ENCODE measurements at places on chromosomes 16 and 17.

- no peak for DNase-seq
Observed at GRCh38 chr17:68468334-68468733, 11.0 kb upstream of the WIPI1 start.

- no peak for DNase-seq
Observed at GRCh38 chr17:58539698-58540097, 25.3 kb upstream of the MTMR4 start.

GRCh38 chr16:68643847-68644246, 1.3 kb upstream of the CDH3 start:
- DNase-seq = no peak

GRCh38 chr17:75102385-75102821, 7.4 kb upstream of the ARMC7 start:
- no peak for DNase-seq

DNA sequence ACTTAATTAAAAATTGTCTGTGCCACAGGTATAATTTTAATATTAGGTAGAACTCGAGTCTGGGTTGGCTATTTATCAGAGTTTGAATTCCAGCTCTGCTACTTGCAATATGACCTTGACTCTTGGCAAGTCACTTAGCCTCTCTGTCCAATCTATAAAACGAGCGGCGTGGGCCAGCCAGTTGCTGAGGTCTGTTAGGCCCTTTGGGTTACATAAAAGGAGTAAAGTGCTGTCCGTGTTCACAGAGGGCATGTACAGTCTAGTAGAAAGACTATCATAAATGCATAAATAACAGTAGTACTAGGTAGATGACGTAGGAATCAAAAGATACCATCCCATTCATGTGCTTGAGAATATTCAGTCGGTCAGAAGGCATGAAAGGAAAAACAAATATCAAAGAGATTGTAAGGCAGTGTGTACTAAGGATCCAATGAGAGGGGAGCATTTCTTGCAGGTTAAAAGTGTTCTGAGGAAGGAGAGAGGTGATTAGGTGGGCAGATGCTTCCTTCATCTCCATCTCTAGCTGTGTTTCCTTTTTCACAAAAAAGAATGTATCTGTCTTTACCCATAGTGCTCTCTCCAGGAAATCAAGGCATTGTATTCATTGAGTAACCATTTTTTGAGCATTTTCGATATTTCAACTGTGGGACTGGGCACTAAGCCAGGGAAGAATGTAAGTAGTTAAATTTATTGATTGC, 2.4 kb downstream of the TNRC6A start:
- DNase-seq = no peak

- DNase-seq = no peak
Observed at GRCh38 chr17:39219647-39220154, 6.0 kb downstream of the STAC2 start.

DNA sequence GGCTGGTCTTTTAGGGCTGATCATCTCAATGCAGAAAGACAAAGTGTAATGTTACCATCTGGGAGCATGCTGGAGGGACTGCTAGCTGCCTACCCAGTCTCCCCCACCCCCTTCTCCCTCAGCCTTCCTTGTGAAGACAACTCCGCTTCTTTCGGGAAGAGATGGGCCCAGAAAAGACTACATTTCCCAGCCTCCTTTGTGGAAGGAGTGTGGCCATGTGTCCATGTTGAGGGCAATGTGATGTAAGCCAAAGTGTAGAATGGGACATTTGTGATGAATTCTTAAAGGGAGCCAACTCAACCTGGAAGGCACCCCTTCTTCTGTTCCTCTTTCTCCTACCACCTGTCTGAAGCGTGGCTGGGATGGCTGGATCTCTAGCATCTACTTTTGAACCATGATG, 16.3 kb downstream of the ABCC12 start:
- no peak for DNase-seq

GRCh38 chr17:16886655-16887322, 85.1 kb downstream of the TNFRSF13B start:
- DNase-seq = no peak

- DNase-seq = no peak
Observed at GRCh38 chr17:70989280-70989679, 819.9 kb downstream of the KCNJ2 start.

GRCh38 chr17:44587339-44587738, 30.1 kb downstream of the FZD2 start:
- no peak for DNase-seq

DNA sequence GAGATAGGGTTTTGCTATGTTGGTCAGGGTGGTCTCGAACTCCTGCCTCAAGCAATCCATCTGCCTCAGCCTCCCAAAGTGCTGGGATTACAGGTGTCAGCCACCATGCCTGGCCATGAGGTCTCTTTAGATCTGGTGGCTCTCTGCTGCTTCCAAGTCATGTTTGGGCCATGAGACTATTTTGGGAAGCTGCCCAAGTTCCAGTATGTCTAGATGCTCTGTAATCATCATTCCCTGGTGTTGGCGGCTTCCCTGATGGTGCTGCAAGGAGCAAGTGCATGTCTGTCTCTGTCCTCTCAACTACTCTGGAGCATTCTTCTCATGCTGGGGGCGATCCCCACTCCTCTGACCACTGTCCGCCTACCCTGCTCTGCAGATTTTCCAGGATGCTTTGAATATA, 6.4 kb upstream of the ODF4 start:
- no peak for DNase-seq

- DNase-seq = peak; percentile 47
Observed at GRCh38 chr16:49620158-49620868, 235.6 kb downstream of the ZNF423 start.

DNA sequence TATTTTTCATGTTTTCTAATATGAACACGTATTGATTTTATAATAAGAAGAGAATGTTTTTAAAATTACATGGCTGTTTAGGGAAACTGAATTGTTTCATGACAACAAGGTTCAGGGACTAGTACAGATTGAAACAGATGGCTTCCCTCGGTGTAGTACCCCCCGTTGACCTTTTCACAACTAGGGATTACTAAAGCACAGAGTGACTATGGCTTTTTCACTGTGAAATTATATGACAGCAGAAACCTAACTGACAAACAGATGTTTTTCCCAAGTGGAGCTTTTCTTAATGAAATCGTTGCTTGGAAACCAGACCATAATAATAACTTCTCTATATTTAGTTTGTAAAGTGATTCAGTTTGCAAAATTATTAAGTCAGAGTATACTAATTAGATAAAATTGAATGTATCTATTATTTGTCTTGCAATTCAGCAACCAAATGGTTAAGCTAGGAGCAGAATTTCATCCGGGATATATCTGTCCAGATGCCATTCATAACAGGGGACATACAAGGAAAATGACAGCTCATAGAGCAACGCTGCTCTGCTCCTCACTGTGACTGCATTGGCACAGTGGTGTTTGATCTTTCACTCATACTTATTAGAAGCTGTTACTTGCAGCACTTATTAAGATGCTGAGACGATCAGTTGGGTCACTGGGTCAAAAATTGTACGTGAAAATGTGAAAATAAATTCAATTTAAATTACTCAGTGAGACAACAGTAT, 111.7 kb downstream of the TANGO6 start:
- no peak for DNase-seq

DNA sequence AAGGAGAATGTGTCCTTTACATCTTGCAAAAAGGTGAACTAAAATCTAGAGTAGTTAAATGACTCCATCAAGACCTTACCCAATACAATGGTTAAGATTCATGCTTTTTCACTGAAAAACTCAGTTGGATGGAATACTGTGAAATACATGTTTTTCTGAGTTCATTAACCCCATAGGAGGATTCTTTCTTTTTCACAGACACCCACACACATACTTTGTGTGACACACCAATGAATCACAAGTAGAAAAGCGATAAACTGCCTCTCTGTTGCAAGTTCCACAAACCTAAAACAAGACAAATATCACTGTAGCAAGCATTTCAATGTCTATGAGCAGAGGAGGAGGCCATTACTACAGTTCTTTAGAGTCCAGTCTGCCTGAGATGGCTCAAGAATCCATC, 258.8 kb upstream of the CDH5 start:
- DNase-seq = no peak

DNA sequence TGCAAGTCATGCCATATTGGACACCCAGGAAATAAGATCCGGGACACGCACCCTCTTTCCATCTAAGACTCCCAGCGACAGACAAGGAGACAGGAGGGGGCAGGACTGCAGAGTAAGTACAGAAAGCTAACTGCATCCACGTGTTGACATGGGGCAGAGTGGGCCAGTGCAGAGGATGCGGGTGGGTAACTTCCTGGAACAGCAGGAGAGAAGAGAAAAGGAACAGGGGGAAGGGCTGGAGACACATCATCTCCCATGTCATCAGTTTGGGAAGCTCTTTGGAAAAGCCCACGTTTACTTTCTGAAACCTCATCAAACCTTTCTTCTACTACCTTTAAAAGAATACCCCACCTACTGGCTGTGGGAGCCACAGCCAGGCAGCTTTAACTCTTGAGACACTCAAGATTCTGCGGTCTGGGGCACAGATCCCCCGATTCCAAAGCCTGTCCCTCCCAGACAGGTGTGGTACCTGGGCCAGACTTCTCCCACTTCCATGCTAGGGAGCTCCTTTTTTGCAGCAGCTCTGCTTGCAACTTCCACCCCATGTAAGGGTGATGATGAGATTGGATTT, 273.5 kb upstream of the RPL38 start:
- DNase-seq = no peak

GRCh38 chr17:42285346-42286050, 2.8 kb upstream of the STAT5A start:
- DNase-seq = no peak

- no peak for DNase-seq
Observed at GRCh38 chr17:72267601-72268000, 146.8 kb downstream of the SOX9 start.

DNA sequence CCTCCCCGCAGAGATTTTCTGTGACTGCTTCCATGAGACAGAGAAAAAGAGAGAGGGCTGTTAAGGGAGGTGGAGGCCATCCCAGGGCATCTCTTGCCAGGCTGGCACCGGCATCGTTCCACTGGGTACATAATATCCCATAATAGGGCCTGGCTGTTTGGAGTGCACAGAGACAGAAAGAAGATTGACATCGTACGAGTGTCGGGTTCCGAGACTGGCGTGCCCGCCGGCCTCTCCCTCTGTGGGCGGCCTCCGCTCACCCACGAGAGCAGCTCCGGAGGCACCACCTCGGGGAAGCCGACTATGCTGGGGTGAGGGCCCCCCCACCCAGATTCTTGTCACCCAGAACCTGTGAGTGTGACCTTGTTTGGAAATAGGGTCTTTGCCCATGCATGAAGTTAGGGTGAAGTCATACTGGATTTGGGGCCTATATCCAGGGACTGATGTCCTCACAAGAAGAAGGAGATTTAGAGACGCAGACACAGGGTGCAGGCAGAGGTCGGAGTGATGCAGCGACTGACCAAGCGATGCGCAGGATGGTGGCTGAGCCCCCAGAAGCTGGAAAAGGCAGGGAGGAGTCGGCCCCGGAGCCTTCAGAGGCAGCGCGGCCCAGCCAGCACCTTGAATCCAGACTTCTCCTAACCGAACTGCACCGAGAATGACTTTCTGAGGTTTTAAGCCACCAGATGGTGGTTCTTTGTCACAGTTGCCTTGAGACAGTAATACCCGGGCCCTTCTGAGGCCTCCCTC, 101.8 kb upstream of the CIBAR2 start:
- no peak for DNase-seq

GRCh38 chr17:1714980-1715802, 5.0 kb upstream of the TLCD2 start:
- DNase-seq = peak; percentile 42

DNA sequence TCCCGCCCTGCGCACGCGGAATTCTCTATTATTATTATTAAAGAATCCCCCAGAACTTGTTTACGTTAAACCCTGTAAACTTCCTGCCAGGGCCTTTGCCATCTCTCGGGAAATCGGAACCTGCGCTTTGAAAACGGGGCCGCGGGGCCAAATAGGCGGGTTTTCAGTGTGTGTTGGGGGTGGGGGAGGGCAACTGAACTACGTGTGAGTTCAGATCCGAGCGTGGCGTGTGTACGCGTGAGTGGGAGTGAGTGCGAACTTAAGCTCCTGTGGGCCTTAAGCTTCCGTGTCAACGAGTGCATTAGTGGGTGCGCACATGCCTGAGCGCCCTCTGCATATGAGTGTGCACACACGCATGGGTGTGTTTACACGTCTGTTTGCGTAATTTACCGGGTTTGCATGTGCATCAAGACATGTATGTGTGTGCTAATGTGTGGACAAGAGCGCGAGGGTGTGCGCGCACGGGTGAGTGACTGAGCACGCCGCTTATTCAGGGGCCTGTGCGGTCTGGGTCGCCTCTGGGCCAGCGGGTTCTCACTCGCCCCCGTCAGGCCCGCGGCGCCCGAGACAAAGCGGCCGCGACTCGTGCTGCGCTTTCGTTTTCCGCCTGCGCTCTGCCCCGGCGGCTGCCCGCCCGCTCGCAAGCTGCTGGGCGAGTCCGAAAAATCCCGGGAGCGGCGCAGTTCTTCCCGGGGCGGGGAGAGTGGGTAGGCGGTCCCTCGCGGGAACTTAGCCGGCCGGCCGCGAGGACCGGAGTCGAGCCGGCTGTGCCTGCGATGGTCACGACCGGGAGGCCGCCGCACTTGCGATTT, 1.2 kb upstream of the FOXF1 start:
- no peak for DNase-seq

DNA sequence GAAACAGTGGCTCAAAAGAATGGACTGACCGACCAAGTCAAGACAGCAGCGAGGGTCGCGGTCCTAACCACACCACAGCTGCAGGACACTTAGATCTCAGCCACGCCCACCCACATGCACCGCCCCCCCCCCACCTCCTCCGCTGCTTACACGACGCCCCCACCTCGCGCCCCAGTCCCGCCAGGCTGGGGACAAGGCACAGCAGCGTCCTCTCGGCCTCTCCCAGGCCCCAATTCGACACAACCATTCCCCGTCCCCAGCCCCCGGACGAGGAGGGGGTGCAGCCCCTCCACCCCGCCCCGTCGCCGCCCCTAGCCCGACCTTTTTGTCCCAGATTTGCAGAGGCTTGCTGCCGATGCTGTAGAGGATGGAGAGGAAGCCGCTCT, 477 bp downstream of the CFAP20 start:
- no peak for DNase-seq

GRCh38 chr17:73257516-73257915, 4.2 kb downstream of the CPSF4L start:
- no peak for DNase-seq

DNA sequence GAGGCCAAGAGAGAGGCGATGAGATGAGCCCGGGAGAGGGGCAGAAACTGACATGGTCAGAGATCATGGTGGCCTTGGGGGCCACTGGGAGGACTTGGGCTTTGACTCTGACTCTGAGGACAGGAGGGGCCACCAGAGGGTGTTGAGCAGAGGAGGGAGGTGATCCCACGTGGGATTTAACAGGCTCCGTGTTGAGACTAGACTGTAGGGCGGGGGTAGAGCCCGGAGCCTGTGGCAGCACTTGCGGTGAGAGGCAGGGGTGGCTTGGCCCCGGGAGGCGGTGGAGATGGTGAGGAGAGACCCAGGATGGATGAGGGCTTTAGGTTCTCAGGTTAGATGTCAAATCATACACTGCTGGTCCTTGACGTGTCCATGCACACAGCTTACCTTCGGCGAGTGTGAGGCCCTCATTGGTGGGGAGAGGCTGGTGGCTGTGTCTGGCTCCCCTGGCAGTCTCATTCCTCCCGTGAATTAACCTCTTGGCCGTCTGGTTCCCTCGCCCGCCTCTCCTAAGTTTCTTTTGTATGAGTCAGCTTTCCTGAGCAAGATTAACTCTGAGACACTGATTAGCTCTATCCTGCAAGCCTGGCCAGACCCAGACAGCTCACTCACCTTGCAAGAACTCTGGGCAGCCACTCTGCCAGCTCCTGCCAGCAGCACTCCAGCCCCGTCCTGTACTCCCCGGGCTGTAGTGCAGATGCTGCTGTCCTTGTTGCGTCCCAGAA, 39.7 kb downstream of the VPS35L start:
- DNase-seq = no peak

- DNase-seq = peak; percentile 38
Observed at GRCh38 chr17:18235743-18236256, 10.4 kb downstream of the LLGL1 start.

- DNase-seq = no peak
Observed at GRCh38 chr16:80058214-80058613, 457.7 kb upstream of the MAF start.
